NK-92 treated with Interleukin-12 subunit alpha and Interleukin-12 subunit beta, amount 100 ng/mL, for 24 hours (cell line): ENCODE measurements at places on chromosomes 6 and 20.

DNA sequence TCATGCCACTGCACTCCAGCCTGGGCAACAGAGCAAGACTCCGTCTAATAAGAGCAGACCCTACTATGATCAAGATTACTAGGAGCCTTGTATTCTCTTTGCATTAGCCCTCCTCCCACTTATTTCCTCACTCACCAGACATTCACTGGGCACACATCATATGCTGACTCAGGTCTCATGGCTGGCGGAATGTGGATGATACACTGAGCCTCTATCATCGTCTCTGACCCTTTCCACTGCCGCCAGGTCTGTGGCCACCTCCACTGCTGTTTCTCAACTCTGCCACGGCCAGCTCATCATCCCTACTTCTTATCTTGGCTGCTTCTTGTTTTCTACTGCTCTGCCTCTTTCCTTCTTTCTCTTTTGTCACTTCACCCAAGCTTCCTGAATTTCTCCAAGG, 161.0 kb downstream of the BACH2 start:
- DNase-seq: no peak

DNA sequence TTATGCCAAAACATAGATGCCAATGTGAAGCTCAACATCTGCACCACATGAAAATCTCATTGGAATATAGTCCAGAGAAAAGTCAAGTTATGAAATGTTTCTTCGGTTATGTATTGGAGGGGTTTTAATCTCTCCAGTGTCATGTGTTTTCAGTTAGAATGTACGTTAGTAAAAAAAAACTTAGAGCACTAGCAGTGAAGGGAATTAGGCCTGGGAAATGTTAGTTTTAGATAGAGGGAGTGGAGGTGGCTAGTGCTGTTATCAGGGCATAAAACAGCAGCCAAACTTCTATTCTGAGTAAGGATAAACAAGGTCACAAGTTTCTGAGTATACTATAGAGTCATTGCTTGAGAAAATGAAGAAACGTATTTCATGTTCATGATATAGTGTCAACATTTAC, 42.9 kb downstream of the HDGFL1 start:
- DNase-seq: no peak

DNA sequence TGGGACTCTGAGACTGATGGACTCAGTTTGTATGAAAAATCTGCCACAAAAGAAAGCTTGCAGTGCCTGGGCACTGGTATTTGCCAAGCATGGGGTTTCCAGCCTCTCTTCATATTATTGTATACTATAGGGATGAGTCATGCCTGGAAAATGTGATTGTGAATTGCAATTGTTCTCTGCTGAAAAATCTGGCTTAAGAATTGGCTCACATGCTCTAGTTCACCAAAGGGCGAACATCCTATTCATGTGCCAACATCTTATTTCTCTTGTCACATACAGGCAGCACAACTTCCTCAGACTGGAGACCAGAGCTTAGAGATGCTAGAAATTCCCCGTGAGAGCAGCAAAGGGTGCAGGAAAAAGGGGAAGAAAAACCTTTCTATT, 103.6 kb upstream of the KCNK16 start:
- DNase-seq: no peak

GRCh38 chr6:63904650-63905248, 269.1 kb downstream of the PHF3 start:
- no peak for DNase-seq

DNA sequence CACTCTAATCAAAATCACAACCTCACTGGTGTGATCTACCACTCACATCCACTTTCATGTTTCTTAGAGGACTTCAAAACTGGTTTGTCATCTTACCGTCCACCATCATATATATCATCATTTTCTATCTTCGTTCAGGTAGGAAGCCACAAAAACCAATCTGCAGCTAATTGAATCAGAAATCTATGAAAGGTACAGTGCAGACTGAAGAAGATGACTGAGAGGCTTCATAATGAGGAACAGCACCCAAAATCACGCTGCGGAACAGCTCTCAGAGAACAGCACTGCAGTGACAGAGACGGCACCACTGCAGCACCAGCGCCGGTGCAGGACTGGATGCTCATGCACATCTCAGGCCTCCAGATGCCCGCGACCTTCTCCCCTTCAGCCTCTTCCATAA, 13.0 kb downstream of the GMDS start:
- no peak for DNase-seq

DNA sequence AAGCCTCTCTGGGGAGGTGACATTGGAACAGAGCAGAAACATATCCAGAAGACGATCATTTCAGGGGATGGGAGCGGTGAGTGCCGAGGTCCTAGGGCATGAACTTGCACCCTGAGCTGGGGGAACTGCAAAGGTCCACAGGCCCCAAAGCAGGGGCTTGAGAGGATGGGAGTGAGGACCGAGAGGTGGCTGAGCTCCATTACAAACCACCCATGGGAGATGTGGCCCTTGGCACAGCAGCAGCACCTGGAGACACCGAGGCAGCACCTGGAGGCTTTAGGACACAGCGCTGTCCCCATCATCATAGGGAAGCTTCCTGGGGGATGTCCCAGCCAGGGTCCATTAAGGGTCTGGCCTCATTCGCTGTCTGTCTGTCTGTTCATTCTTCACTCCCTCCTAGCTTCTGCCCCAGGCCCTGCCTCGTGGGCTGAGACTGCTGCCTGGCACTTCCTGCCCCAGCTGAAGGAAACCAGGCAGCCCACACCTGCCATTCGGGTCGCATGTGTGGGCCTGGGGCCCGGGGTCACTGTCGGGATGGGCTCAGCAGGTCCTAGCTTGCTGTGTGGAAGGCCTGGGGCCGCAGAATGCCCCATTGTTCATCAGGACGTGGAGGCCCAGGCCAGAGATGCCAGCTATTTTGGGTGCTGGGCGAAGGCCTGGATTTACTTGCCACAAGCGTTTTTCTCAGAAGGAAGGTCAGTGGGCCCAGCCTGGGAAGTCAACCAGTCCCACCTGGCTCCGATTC, 42.8 kb upstream of the STX16 start:
- DNase-seq: no peak

GRCh38 chr6:23173234-23173633, 603.9 kb downstream of the HDGFL1 start:
- no peak for DNase-seq

GRCh38 chr6:109794201-109794923, 103.3 kb downstream of the FIG4 start:
- no peak for DNase-seq

DNA sequence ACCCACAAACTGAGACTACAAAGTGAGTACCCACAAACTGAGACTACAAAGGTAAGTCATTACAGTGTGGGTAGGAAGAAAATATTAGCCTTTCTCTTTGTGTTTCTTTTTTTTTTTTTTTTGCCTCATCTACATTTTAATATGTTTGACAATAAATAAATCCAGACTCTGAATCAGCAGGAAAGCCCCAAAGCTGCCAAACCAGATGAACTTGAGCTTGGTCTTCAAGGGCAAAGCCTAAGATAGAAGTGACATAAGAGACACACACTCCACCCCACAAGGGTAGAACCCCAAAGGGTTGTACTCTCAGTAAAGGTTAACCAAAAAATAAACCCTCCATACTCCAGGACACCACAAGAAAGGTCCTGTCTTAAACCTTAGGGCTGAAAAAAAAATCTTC, 326.8 kb upstream of the ARID1B start:
- no peak for DNase-seq
